BJ (cell line): ENCODE measurements at places on chromosomes 12 and 14. TPM values are rescaled to one million over a fixed set of nuclear protein-coding genes. Genes with fewer than 3 reads are reported as not detected.

- DNase-seq = no peak
Observed at GRCh38 chr12:113231235-113232088, 10.2 kb downstream of the TPCN1 start.

GRCh38 chr12:132675757-132676432 is 11.2 kb downstream of the POLE start:
- no peak for DNase-seq

DNA sequence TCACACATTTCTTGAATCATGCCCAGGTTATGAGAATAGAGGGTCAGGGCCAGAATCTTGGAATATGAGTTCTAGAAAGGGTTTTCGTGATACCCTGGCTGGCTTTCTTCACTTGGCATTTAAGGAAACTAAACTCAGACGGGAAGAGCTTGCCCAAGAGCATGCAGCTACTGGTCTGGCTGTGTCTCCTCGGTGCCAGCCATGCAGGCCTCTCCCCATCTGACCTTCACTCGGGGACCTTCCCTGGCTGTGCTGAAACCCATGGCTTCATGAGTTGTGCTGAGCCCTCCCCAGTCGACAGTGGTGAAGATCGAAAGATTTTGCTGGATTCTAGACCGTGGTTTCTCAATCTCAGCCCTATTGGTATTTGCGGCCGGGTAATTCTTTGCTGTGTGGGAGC is 38.0 kb downstream of the FOXN3 start:
- no peak for DNase-seq

DNA sequence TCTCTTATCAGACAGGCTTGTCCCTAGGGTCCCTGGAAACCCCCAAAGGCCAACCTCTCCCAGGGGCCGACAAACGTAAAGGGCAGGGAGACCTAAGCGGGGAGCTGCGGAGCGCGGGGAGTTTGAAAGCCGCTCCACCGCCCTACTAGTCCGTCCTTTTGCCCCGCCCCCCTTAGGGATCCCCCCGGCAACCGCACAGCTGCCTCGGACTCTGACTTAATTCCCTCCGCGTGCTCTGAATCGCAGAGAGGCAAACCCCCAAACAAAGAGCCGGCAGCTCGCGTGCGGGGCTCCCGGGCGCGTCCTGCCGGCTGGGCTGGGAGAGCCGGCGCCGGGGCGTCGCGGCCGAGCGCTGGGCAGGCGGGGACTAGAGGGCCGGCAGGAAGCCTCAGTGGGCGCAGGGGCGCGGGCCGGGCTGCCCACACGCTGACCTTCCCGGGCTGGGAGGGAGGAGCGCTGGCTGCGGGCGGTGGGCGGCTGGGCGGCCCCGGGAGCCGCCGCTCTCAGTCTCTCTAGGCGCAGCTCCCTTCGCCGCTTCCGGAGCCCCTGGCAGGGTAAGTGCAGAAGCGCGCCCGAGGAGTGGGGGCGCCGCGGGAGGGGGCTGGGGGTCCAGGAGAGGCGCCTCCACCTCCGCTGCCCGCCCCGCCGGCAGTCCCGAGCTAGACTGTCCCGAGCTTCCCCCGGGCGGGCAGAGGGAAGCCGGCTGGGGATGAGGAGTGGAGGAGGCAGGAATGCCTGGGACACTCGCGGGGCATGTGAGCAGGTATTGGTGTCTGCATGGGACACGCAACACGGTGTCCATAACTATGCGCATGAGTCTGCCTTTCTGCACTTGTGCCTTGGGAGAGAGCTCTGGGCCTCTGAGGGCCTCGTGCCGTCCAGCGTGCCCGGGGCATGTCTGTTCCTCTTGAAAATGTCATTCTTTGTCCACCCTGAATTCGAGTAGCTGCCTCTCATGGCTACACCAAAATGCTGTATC is at the start of gene TSPAN11:
Gene TSPAN11, plus strand, starts transcription at position 506 of the 979 bp plus-strand sequence. CDS start 27,244 bp downstream, outside the sequence.
- no peak for DNase-seq

GRCh38 chr14:37600880-37601741 is 5.7 kb downstream of the TTC6 start:
- no peak for DNase-seq

Gene HOXC10
- 13.9 and 14.9 TPM in 2 replicates for polyA plus RNA-seq

- DNase-seq = no peak
Observed at GRCh38 chr14:51697848-51698247, 46.1 kb downstream of the FRMD6 start.

- DNase-seq = no peak
Observed at GRCh38 chr14:36870776-36871175, 209.1 kb downstream of the PAX9 start.
